ENCODE measurements at places on chromosomes 2 and 18. TPM values are rescaled to one million over a fixed set of nuclear protein-coding genes. Genes with fewer than 3 reads are reported as not detected.

DNA sequence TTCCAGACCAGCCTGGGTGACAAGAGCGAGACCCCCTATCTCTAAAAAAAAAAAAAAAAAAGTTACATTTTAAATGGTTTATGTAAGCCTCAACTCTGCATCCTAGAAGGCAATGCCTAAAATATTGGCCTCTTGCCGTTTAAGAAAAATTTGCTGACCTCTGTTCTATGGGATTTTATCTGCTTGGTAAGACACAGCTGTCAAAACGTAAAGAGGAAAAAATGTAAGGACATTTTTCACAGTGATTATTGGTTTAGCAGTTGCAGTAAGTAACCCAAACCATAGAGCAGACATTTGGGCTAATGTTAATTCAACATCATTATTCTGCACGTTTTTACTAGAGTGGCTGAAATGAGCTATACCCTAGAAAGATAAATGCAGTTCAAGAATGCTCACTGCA lies 14.4 kb upstream of the E2F6 start:
- no peak overlapping the region for H3K27ac ChIP-seq
- no peaks in the 10 kb centered on the region for H3K36me3 ChIP-seq
- H3K27me3 ChIP-seq: peaks cover 5% of the 10 kb centered on the region

DNA sequence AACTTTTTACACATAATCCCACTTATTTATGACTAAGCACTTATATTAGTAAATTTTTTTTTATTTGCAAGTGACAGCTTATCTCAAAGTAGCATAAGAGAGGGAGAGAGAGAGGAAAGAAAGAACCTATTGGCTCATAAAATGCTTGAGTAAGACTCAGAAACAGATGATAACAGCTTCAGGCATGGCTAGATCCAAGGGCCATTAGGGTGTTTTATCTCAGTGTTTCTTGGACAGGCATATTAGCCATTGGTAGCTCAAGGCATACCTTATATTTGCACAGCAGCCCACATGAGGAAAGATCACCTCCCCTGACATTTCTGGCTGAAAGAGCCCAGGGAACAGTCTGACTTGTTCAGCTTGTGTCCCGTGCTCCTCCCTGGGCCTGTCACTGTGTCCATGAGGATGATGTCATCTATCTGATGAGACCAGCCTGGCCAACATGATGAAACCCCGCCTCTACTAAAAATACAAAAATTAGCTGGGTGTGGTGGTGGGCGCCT lies 64.4 kb downstream of the IL1R2 start:
- H3K36me3 ChIP-seq: no peaks in the 10 kb centered on the region
- H3K27me3 ChIP-seq: no peaks in the 10 kb centered on the region
- DNase-seq: no peak
- H3K27ac ChIP-seq: no peak overlapping the region
- H3K4me3 ChIP-seq: no peak overlapping the region

- H3K4me3 ChIP-seq: no peak overlapping the region
- H3K27ac ChIP-seq: no peak overlapping the region
- H3K4me1 ChIP-seq: no peaks in the 10 kb centered on the region
- no peak for DNase-seq
Measured at GRCh38 chr18:31343454-31343853, 25.5 kb downstream of the DSG1 start.

GRCh38 chr2:857081-857480 lies 93.6 kb upstream of the SNTG2 start:
- H3K4me3 ChIP-seq: no peak overlapping the region
- no peak overlapping the region for H3K27ac ChIP-seq
- H3K27me3 ChIP-seq: no peaks in the 10 kb centered on the region
- no peak for DNase-seq

The HOXD8 gene
- total RNA-seq: not detected

The SERPINB13 gene
- total RNA-seq: not detected

Measured in naive thymus-derived CD4-positive, alpha-beta T cell (primary cell).